ENCODE measurements at places on chromosomes 4 and X. TPM values are rescaled to one million over a fixed set of nuclear protein-coding genes. Genes with fewer than 3 reads are reported as not detected.

Gene NEUROG2
- not detected for polyA plus RNA-seq

Gene CACNA1F
- not detected for polyA plus RNA-seq

Gene GPR173
- polyA plus RNA-seq = not detected

Gene STAP1
- 2.9 TPM for polyA plus RNA-seq

Gene PAGE1
- polyA plus RNA-seq = not detected

Gene SPATA4
- not detected for polyA plus RNA-seq

Gene CDS1
- 0.15 TPM for polyA plus RNA-seq

Gene DDX53
- polyA plus RNA-seq = not detected

Gene TRAM1L1
- not detected for polyA plus RNA-seq

Gene COL4A6
- polyA plus RNA-seq = not detected

Gene FGG
- polyA plus RNA-seq = not detected

Gene AMOT
- polyA plus RNA-seq = 1.5 TPM

Gene PAGE2B
- polyA plus RNA-seq = not detected

Gene SAP30
- polyA plus RNA-seq = 16.7 TPM

Gene PIR
- not detected for polyA plus RNA-seq

Gene GPRASP2
- polyA plus RNA-seq = 2.3 TPM

Gene DCLK2
- polyA plus RNA-seq = not detected

All from CD4-positive, CD25-positive, alpha-beta regulatory T cell (primary cell).